Breast epithelium (tissue), 4 donors: ENCODE measurements at places on chromosomes 2 and 18. TPM values are rescaled to one million over a fixed set of nuclear protein-coding genes. Genes with fewer than 3 reads are reported as not detected.

Gene ASPRV1
- total RNA-seq, result 1.8 TPM

Gene ALS2
- 19.7 TPM for total RNA-seq

Gene RNF152
- total RNA-seq, result 8.6 TPM

Gene MDH1B
- total RNA-seq, result 2.0 TPM

Gene AQP12B
- total RNA-seq, result not detected

Gene INO80C
- 5.9 TPM for total RNA-seq

Gene FAM210A
- 7.7 TPM for total RNA-seq

- DNase-seq, result no peak
- no peaks in the 10 kb centered on the region for H3K27me3 ChIP-seq
- H3K36me3 ChIP-seq, result no peaks in the 10 kb centered on the region
- H3K4me1 ChIP-seq, result no peaks in the 10 kb centered on the region
- H3K27ac ChIP-seq, result no peak overlapping the region
These were observed 472.7 kb upstream of the TRIB2 start for GRCh38 chr2:12244070-12244469.

DNA sequence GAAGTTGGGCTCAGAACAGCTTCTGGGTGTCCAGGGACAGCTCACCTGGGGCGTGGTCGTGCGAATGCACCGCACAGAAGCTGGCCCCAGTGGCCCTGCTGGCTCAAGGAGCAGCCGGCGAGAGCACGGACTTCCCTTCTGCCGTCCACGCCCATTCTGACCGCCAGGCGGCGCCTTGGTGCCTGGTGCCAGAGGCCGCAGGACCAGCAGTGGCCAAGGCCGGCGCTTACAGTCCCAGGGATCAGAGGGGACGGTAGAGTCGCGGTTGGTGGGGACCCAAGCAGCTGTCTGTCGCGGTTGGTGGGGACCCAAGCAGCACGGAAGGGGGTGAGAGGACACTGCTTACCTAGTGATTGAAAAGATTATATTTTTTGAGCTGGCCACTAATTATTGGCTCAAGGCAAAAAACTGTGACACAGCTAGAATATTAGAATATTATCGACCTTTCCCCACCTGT is 25.7 kb downstream of the NPPC start:
- no peaks in the 10 kb centered on the region for H3K36me3 ChIP-seq
- H3K4me1 ChIP-seq, result no peaks in the 10 kb centered on the region
- no peak overlapping the region for H3K4me3 ChIP-seq
- H3K27ac ChIP-seq, result no peak overlapping the region
- DNase-seq, result no peak

DNA sequence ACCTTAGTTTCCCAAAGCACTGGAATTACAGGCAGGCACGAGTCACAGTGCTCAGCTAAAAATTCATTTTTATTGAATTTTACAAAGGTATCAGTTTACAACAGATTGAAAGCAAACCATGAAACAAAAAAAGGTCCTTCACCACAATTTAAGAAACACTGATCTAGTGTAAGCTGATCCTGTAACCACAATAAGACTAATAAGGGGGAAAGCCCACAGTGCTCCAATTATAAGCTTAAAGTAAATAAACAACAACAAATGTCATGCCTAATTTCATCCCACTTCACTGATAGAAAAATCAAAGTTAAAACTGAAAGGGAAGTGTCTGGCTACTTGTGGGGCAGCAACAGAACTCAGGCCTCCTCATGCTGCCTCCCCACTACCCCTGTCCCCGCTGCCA is 49.2 kb downstream of the ICA1L start:
- no peaks in the 10 kb centered on the region for H3K4me1 ChIP-seq
- no peak overlapping the region for H3K27ac ChIP-seq
- DNase-seq, result no peak
- H3K27me3 ChIP-seq, result no peaks in the 10 kb centered on the region
- no peak overlapping the region for H3K4me3 ChIP-seq
- no peaks in the 10 kb centered on the region for H3K36me3 ChIP-seq

GRCh38 chr18:570697-571096 is 9.5 kb upstream of the CETN1 start:
- H3K36me3 ChIP-seq, result no peaks in the 10 kb centered on the region
- no peak overlapping the region for H3K4me3 ChIP-seq
- H3K27me3 ChIP-seq, result no peaks in the 10 kb centered on the region

DNA sequence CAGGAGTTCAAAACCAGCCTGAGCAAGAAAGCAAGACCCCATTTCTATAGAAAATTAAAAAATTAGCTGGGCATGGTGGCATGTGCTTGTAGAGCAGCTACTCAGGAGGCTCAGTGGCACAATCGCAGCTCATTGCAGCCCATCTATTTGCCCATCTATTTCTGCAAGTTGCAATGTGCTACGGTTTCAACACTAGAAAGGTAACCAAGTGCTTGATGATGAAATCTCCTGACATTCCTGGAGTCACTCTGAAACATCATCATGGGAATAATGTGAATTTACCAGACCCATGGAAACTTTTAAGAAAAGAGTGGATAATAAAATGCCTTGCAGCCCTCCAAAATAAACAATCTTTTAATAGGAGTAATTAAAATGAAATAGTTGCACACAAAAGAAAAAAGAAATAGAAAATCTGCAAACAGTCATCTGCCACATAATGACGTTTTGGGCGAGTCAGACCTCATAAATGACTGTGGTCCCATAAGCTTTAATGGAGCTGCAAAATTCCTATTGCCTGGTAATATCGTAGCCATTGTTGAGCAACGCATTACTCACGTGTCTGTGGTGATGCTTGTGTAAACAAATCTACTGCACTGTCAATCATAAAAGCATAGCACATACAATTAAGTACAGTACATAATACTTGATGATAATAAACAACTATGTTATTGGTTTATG is 46.6 kb upstream of the AMMECR1L start:
- no peaks in the 10 kb centered on the region for H3K27me3 ChIP-seq
- no peak overlapping the region for H3K27ac ChIP-seq
- no peaks in the 10 kb centered on the region for H3K4me1 ChIP-seq
- DNase-seq, result no peak
- no peak overlapping the region for H3K4me3 ChIP-seq

DNA sequence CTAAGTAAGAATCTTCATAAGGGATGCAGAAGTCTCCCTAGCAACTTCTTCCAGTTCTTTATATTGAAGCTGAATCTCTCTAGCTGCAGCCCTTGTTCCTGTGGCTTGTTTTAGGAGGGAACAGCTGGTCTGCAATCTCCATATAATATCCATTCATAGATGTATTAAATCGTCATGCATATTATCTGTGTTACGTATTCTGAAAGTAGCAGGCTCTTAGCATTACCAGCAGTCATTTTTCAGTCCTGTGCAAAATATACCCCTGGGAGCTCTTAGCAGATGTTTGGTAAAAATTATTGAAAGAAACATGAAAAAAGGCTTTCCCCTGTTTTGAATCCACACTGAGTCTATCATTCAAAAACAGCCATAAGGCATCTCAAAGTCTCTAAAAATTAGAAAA is 385.3 kb downstream of the IRS1 start:
- no peak overlapping the region for H3K27ac ChIP-seq
- no peaks in the 10 kb centered on the region for H3K36me3 ChIP-seq
- no peak for DNase-seq

- no peaks in the 10 kb centered on the region for H3K36me3 ChIP-seq
- no peak for DNase-seq
- H3K27ac ChIP-seq, result no peak overlapping the region
- no peak overlapping the region for H3K4me3 ChIP-seq
- no peaks in the 10 kb centered on the region for H3K27me3 ChIP-seq
- H3K4me1 ChIP-seq, result no peaks in the 10 kb centered on the region
These were observed 120.5 kb upstream of the CCDC68 start for GRCh38 chr18:55079481-55080355.

GRCh38 chr18:55419132-55419946 is 168.7 kb downstream of the TCF4 start:
- no peaks in the 10 kb centered on the region for H3K27me3 ChIP-seq
- H3K27ac ChIP-seq, result peak overlapping the region; percentile 82
- no peak for DNase-seq
- H3K36me3 ChIP-seq, result no peaks in the 10 kb centered on the region
- no peaks in the 10 kb centered on the region for H3K4me1 ChIP-seq
- peak overlapping the region; percentile 46 for H3K4me3 ChIP-seq

- peak overlapping the region; percentile 78 for H3K27ac ChIP-seq
- H3K4me3 ChIP-seq, result no peak overlapping the region
- H3K27me3 ChIP-seq, result no peaks in the 10 kb centered on the region
- no peak for DNase-seq
These were observed 50.3 kb downstream of the SETBP1 start for GRCh38 chr18:44730803-44731529.

DNA sequence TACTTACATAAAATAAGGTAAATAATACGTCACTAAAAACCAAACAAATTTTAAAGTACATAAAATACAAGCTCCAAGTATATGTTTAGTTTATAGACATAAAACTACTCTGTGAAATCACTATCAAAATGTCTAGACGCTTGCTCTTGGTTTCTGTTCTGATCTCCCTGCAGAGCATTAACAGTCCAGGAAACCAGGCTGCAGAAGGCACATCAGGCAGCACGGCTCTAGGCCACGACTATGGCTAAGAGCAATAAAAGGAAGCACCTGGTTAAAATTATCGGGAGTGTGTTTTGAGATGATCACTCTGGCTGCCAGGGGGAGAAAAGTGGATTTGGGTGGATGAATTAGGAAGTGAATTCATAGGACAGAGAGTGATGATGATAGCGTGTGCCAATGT is 196.0 kb upstream of the SPHKAP start:
- DNase-seq, result no peak
- no peaks in the 10 kb centered on the region for H3K4me1 ChIP-seq
- no peaks in the 10 kb centered on the region for H3K36me3 ChIP-seq
- H3K27me3 ChIP-seq, result no peaks in the 10 kb centered on the region

DNA sequence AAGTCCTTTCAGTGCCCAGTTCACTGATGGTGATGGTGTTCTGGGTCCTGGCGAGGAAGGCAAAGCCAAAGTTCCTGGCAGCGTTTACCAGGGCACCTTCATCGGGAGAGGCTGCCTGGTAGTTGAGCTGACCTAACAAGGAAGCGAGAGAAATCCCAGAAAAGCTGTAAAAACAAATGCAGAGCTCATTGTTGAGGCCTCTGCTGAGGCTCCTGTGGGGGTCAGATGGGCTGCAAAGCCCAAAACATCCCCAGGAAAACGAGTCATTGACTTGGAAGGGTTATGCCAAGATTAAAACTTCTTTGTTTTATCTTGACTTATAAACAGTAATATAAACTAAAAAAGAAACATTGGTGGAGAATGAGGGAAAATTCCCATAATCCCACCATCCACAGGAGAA is 53.3 kb upstream of the NARS1 start:
- no peak for DNase-seq
- H3K4me3 ChIP-seq, result no peak overlapping the region
- H3K27me3 ChIP-seq, result no peaks in the 10 kb centered on the region
- H3K36me3 ChIP-seq, result peaks cover 3% of the 10 kb centered on the region

DNA sequence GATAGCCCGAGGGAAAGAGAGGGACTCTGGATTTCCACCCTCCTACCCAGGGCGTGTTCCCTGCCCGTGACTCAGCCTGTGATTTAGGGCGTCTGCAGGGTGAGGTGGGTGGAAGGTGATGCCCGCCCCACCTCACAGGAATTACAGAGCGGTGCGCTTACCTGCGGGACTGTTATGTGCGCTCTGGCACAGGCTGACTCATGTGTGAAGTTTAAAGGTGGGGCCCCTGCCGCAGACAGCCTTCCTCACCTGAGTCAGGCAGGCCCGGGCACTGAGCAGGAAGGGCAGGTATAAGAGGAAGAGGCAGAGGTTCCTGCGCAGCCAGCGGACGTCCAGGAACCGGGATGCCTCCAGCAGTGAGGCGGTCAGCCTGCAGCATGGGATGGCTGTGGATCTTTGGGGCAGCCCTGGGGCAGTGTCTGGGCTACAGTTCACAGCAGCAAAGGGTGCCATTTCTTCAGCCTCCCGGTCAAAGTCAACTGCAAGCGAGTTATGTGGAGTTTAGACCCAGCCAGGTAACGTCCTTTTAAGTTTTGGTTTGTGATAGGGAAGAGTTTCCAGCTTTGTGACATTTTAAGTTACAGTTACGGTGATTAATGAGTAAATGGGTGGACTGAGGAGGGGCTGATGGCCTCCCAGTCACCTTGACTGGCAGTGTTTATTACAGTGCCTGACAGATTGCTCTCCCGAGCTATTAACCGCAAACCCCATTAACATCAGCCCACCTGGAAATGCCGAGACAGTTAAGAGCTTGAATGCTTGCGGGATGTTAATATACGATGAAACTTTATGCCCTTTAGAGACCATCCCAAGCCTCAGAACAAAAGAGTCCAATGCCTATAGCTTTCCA is 141.6 kb upstream of the TTC39C start:
- H3K36me3 ChIP-seq, result no peaks in the 10 kb centered on the region
- peak; percentile 84 for DNase-seq
- H3K27ac ChIP-seq, result peak overlapping the region; percentile 76
- no peaks in the 10 kb centered on the region for H3K27me3 ChIP-seq
- no peaks in the 10 kb centered on the region for H3K4me1 ChIP-seq

- no peak overlapping the region for H3K4me3 ChIP-seq
- no peak overlapping the region for H3K27ac ChIP-seq
- no peak for DNase-seq
- H3K27me3 ChIP-seq, result no peaks in the 10 kb centered on the region
- no peaks in the 10 kb centered on the region for H3K4me1 ChIP-seq
These were observed 159.7 kb downstream of the CD226 start for GRCh38 chr18:69787825-69788547.

DNA sequence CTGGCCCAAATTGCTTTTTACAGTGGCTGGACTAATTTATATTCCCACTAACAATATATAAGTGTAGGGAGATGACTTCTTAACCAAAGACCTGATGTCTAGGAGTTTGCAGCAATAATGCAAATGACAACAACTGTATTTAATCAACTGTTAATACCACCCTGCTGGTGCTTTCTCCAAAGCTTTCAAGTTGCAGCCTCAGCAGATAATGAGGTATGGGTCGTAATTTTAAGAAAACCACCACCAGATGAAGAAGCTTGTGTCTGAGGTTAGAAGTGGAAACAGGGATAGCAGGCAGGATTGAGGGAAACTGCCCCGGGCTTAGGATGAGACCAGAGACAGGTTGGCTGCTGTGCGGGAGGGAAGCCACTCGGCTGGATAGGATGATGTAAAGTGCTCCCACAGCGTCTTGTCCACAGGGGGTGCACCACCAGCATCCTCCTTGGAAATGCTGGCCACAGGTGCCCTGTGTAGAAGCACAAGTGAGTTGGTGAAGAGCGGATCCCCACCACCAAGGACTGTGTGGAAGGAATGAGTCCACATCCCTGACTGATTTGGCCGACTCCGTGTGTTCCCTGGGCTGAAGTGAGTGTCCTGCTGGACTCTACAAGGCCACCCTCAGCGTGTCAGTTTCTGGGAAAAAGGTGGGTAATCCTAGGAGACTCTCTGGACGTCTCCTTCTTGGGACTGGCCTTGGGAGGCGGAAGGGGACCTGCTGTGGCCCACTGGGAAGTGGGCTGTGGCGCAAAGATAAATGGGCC is 76.1 kb upstream of the SMAD2 start:
- no peak for DNase-seq
- no peak overlapping the region for H3K27ac ChIP-seq
- no peaks in the 10 kb centered on the region for H3K27me3 ChIP-seq
- H3K4me1 ChIP-seq, result no peaks in the 10 kb centered on the region
- no peaks in the 10 kb centered on the region for H3K36me3 ChIP-seq
